Stomach (tissue), 19 donors: ENCODE measurements at places on chromosomes 4 and X. TPM values are rescaled to one million over a fixed set of nuclear protein-coding genes. Genes with fewer than 3 reads are reported as not detected.

Gene CBLL2
- not detected for total RNA-seq

Gene ASB12
- not detected for total RNA-seq

Gene PGRMC1
- total RNA-seq, result 52.7 TPM

Gene NPNT
- 32.9 TPM for total RNA-seq

Gene MAP9
- total RNA-seq, result 16.4 TPM

Gene ATP1B4
- total RNA-seq, result not detected

Gene VCX3A
- not detected for total RNA-seq

Gene AADAT
- 2.9 TPM for total RNA-seq

- H3K27me3 ChIP-seq, result no peaks in the 10 kb centered on the region
- H3K36me3 ChIP-seq, result no peaks in the 10 kb centered on the region
- no peak overlapping the region for H3K27ac ChIP-seq
- no peak overlapping the region for H3K4me3 ChIP-seq
- peak; percentile 41 for DNase-seq
These were observed 131.2 kb upstream of the STX18 start for GRCh38 chr4:4673070-4673469.

DNA sequence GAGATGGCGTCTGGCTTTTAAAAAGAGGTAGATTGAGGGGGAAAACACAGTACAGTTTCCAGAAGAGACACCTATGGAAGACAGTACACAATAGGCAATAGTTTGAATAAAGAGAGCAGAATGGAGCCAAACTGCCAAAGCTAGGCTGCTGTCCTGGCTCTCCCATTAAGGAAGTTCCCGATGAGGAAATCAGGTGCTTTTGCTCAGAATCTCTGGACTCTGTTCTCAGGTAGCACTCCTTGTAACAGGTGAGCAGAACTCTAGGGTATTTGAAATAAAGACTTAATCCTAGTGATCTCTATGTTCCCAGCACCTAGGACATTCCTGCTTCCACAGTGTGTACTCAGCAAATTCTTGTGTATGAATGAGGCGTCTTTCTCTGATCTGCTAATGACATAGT, 1.6 kb downstream of the EGF start:
- DNase-seq, result no peak
- no peaks in the 10 kb centered on the region for H3K4me1 ChIP-seq
- no peaks in the 10 kb centered on the region for H3K27me3 ChIP-seq
- H3K4me3 ChIP-seq, result no peak overlapping the region

DNA sequence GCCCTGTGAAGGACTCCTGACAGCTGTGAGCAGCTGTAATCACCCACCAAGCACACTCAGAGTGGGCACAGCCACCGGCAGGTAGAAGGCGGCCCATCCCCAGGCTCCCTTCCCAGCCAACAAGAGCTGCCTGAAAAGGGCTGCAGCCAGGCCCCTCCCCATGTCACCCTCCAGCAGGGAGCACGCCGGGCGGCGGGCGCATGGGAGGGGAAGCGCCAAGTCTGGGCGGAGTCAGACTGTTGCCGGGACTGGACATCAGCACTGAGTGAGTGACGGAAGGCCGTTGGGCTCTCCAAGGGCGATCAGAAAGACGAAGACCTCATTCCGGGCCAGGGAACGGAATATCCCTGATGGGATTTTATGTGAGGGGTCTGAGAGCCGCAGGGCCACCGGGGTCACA, 82.1 kb downstream of the PPP2R2C start:
- peaks cover 1% of the 10 kb centered on the region for H3K27me3 ChIP-seq
- H3K36me3 ChIP-seq, result no peaks in the 10 kb centered on the region
- H3K4me1 ChIP-seq, result no peaks in the 10 kb centered on the region
- no peak overlapping the region for H3K4me3 ChIP-seq

GRCh38 chr4:99998062-99998867, 48.2 kb upstream of the H2AZ1 start:
- no peak overlapping the region for H3K27ac ChIP-seq
- H3K27me3 ChIP-seq, result no peaks in the 10 kb centered on the region
- DNase-seq, result no peak
- H3K4me3 ChIP-seq, result no peak overlapping the region

GRCh38 chrX:50876551-50876950, 34.0 kb upstream of the BMP15 start:
- no peaks in the 10 kb centered on the region for H3K36me3 ChIP-seq
- H3K27ac ChIP-seq, result no peak overlapping the region

- H3K4me3 ChIP-seq, result no peak overlapping the region
- no peak for DNase-seq
- H3K27ac ChIP-seq, result no peak overlapping the region
- H3K27me3 ChIP-seq, result no peaks in the 10 kb centered on the region
These were observed 22.2 kb downstream of the PHKA2 start for GRCh38 chrX:18961686-18962085.

GRCh38 chr4:180394312-180394711, 1848.9 kb upstream of the TENM3 start:
- no peaks in the 10 kb centered on the region for H3K36me3 ChIP-seq
- no peak overlapping the region for H3K4me3 ChIP-seq
- no peaks in the 10 kb centered on the region for H3K4me1 ChIP-seq
- no peak overlapping the region for H3K27ac ChIP-seq

GRCh38 chr4:139030614-139031235, 15.1 kb downstream of the NOCT start:
- H3K4me1 ChIP-seq, result no peaks in the 10 kb centered on the region
- H3K4me3 ChIP-seq, result no peak overlapping the region
- no peaks in the 10 kb centered on the region for H3K36me3 ChIP-seq
- peak overlapping the region; percentile 18 for H3K27ac ChIP-seq

- H3K27me3 ChIP-seq, result no peaks in the 10 kb centered on the region
- H3K4me1 ChIP-seq, result no peaks in the 10 kb centered on the region
- no peaks in the 10 kb centered on the region for H3K36me3 ChIP-seq
- H3K27ac ChIP-seq, result no peak overlapping the region
- DNase-seq, result no peak
These were observed 205.2 kb downstream of the DKK2 start for GRCh38 chr4:106830879-106831278.

- no peaks in the 10 kb centered on the region for H3K36me3 ChIP-seq
- peak overlapping the region; percentile 85 for H3K27ac ChIP-seq
- no peak for DNase-seq
- H3K4me3 ChIP-seq, result peak overlapping the region; percentile 54
- no peaks in the 10 kb centered on the region for H3K27me3 ChIP-seq
These were observed 600 bp downstream of the BEX4 start for GRCh38 chrX:103215425-103215991.

- no peak for DNase-seq
- no peaks in the 10 kb centered on the region for H3K4me1 ChIP-seq
- no peaks in the 10 kb centered on the region for H3K36me3 ChIP-seq
- no peak overlapping the region for H3K27ac ChIP-seq
- no peak overlapping the region for H3K4me3 ChIP-seq
- no peaks in the 10 kb centered on the region for H3K27me3 ChIP-seq
These were observed 882.6 kb downstream of the TRIML1 start for GRCh38 chr4:189021831-189022230.

GRCh38 chrX:63855896-63856295, 70.9 kb upstream of the ARHGEF9 start:
- H3K4me1 ChIP-seq, result no peaks in the 10 kb centered on the region
- no peak for DNase-seq
- no peaks in the 10 kb centered on the region for H3K36me3 ChIP-seq

DNA sequence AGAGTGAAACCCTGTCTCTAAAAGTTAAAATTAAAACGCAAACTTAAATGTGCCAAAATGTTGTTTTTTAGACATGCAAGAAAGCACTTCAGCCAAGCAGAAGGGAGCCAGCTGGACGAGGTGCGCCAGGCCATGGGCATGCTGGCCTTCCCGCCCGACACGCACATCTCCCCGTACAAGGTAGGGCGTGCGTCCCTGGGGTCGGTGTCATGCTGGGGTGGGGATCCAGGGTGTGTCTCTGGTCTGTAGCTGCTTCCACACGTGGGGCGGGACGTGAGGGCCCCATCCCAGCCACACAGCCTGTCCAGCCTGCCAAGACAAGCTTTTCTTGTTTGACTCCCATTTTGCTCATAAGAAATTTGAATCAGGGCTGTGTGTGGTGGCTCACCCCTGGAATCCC, 14.3 kb upstream of the UVSSA start:
- H3K4me3 ChIP-seq, result no peak overlapping the region
- H3K27ac ChIP-seq, result no peak overlapping the region
- peaks cover 43% of the 10 kb centered on the region for H3K36me3 ChIP-seq

- H3K27ac ChIP-seq, result no peak overlapping the region
- DNase-seq, result no peak
- no peaks in the 10 kb centered on the region for H3K36me3 ChIP-seq
- no peaks in the 10 kb centered on the region for H3K4me1 ChIP-seq
- H3K4me3 ChIP-seq, result no peak overlapping the region
These were observed 60.0 kb downstream of the HTRA3 start for GRCh38 chr4:8329560-8329858.

DNA sequence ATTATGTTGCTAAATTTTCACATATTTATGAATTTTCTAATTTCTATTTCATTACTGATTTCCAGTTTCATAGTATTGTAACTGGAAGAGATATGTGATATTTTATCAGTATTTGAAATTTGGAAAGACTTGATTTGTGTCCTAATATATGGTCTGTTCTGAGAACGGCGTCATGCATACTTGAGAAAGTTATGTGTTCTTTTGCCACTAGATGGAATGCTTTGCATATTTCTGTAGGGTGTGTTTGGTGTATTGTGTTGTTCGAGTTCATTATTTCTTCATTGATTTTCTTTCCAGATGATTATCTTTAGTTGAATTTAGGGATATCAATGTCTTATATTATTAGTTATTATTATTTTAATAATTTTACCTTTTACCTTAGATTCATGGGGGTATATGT, 110.6 kb upstream of the ITM2A start:
- H3K4me3 ChIP-seq, result no peak overlapping the region
- DNase-seq, result peak; percentile 19
- H3K4me1 ChIP-seq, result no peaks in the 10 kb centered on the region
- H3K27me3 ChIP-seq, result no peaks in the 10 kb centered on the region
